ENCODE measurements at places on chromosomes 12 and 14.

DNA sequence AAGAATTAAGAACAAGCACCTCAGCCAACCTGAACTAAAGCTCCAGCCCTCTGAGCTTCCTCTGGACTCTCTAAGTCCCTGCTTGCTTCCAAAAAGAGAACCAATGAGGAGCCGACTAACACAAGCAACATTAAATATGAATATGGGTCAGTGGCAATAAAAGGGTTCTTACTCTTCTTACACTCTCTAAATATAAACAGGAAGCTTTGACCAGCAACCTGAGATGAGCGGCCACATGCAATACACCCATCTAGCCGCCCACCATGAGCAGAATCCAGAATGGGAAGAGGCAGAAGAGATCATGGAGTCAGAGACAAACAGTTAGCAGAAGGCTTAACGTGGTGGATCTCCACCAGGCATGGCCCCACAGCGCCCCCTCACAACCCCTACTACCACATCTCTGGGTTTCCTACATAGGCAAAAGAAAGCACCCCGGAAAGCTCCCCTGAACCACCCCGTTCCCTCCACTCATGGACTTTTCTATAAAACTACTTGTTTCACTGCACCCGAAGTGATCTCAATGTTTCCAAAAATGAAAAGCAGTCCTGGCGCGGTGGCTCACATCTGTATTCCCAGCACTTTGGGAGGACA is 59.4 kb downstream of the TTC7B start:
- DNase-seq = no peak

DNA sequence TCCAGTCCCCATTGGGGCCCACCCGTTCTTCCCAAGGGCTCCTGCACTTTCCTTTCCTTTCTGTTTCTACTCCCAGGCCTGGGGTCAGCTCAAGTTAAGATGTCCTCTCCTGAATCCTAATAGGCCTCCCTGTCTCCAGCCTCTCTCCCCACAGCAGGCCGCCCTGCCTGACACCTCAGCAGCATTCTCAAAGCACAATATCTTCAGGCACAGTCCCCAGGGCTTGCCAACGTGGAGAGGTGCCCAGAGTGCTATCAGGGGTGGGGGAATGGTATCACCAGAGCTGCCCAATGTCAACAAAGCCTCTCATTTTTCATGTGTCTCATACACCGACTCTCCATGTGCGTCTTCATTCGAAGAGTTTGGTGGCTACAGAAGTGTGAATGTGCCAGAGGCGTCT is 123.0 kb downstream of the FOXN3 start:
- no peak for DNase-seq

GRCh38 chr12:24902511-24903328 is 46.2 kb downstream of the BCAT1 start:
- DNase-seq = peak; percentile 75

DNA sequence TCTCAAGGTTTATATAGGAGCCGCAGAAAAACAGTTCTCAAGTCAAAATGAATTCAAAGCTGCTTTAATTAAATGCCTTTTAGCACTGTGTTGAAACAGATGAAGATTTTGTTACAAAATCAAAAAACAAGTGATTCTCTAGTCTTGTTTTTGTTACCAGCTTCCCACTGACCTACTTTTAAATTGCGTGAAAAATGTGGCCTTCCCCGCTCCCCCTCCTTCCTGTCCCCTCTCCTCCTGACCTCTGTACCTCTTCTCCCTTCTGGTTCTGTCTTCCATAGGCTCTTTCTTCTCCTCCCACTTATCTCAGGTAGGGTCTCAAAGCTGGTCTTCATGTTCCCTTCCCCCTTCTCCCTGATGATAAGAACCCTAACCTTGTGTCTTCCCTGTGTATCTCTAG is 90.0 kb upstream of the MDM1 start:
- DNase-seq = no peak

- no peak for DNase-seq
These were observed 130.1 kb downstream of the KITLG start for GRCh38 chr12:88450136-88450535.

DNA sequence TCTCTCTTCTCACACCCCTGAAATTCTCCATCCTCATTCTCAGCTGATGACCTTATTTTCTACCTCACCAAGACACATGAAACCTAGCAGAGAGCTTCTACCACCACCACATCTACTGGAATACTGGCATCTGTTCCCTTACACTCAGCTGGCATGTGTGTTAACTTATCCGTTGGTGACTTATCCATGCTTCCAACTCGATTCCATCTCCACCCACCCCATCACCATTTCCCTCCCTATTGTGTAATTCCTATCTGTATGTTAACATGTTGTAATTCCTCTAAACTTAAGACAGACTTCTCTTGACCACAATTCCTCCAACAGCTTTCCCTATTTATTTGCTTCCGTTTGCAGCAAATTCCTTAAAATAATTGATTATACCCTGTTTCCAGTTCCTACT is 15.4 kb downstream of the C1S start:
- DNase-seq = no peak

GRCh38 chr14:100028990-100029677 is 36.1 kb upstream of the EVL start:
- DNase-seq = no peak

DNA sequence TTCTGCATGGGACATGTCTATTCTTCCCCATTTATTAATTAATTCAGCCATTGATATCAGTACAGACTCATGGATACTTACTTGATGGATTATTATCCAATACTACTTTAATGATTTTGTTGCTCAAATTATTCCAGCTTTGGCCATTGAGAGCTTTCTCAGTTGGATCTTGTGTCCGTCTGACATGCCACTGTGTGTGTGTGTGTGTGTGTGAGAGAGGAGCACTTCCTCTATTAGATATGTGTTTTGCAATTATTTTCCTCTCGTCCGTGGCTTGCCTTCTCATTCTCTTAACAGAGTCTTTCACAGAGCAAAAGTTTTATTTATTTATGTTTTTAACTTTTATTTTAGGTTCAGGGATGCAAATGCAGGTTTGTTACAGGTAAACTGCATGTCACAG is 194.2 kb downstream of the ADGRD1 start:
- no peak for DNase-seq

- DNase-seq = no peak
These were observed 42.7 kb downstream of the SUSD6 start for GRCh38 chr14:69654116-69654515.

DNA sequence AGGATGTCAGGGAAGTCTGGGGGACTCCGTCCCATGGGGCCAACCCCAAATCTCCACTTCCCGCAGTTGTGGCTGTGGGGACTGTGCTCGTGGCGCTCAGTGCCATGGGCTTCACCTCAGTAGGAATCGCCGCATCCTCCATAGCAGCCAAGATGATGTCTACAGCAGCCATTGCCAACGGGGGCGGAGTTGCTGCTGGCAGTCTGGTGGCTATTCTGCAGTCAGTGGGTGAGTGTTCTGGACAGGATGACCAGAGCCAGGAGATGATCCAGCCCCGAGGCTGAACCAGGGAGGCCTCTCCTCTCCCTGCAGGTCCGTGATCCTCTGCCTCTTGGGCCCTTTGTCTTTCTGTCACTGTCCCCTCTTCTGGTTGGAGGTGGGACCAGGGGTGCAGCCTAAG is 8.8 kb upstream of the IFI27 start:
- peak; percentile 11 for DNase-seq

- DNase-seq = no peak
These were observed 254.4 kb upstream of the SFSWAP start for GRCh38 chr12:131456301-131457027.

GRCh38 chr12:49272790-49273725 is 8.2 kb downstream of the TUBA1C start:
- no peak for DNase-seq

GRCh38 chr14:68932231-68932630 is 46.9 kb downstream of the ACTN1 start:
- DNase-seq = no peak

- no peak for DNase-seq
These were observed 8.1 kb downstream of the PRKAB1 start for GRCh38 chr12:119676022-119676421.

GRCh38 chr12:80590085-80590484 is 117.3 kb upstream of the MYF6 start:
- no peak for DNase-seq

GRCh38 chr14:86311151-86311550 is 781.2 kb downstream of the FLRT2 start:
- no peak for DNase-seq

- no peak for DNase-seq
These were observed 134.9 kb upstream of the MAX start for GRCh38 chr14:65237023-65237814.

- peak; percentile 31 for DNase-seq
These were observed 89.7 kb downstream of the TMCC3 start for GRCh38 chr12:94560431-94561221.

DNA sequence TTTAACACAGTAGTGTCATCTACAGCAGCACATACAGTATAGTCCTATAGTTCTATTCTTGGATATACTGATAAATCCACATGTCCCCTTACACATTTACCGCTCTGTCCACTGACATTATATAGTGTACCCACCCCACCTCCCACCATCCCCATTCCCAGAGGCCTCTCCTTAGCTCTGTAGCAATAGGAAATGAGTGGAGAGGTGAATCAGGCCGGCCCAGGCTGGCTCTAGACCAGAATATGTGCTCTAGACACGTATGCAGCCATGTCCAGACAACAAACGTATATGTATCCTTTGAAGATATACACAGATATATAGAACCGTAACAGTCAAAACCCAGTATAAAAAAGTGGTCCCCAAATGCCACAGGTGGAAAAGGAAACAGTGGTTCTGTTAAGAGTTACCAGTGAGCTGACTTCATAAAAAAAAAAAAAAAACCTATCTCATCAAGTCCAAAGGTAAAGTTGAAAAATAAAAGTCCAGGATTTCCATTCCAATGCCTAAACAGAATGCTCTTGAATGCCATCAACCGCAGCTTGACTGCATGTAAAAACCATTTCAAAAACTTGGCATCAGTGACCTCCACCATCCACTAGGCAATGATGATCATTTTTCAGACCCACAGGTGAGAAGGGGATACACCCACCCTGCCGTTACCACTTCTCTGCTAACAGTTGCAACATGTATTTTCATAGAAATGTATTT is 16.7 kb downstream of the EGLN3 start:
- DNase-seq = no peak

GRCh38 chr12:48794870-48795269 is 6.0 kb upstream of the ADCY6 start:
- no peak for DNase-seq

DNA sequence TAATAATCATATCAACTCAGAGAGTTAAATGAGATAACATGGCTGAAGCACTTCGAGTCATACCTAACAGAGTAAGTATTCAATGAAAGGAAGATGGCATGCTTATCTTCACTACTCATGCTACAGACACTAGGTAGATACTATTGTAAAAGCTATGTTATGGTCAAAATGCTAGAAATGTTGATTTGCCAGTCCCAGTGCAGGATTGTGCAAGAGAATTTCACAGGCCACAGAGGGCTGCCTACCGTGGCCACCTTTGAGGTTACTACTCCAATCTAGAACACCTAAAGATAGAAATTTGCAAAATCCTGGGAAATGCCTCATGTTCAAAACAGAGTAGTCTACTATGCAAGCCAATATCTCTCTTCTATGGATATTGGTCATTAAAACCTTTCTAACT is 75.3 kb upstream of the PLEKHG7 start:
- DNase-seq = no peak

DNA sequence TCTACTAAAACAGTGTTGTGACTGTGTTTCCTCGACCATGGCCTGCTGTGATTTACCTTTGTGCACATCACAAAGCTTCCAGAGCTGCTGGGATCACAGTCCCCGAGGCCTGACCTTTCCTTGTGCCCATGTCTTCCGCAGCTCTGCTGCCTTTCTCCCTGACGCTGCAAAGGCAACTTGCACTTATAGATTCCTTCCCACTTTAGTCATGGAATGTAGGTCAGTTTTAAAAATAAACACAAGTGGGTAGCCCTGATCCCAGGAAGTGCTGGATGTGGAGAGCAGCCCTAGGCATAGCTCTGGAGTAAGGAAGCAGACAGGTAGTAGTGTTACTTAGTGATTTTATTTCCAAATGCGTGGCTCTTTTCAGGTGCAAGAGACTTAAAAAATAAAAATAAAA is 825.7 kb downstream of the AACS start:
- DNase-seq = no peak

GRCh38 chr12:68905733-68906132 is 27.2 kb downstream of the CPM start:
- DNase-seq = no peak

GRCh38 chr12:132162508-132163031 is 18.3 kb downstream of the NOC4L start:
- DNase-seq = no peak

GRCh38 chr14:29925736-29926135 is 1.9 kb downstream of the PRKD1 start:
- DNase-seq = no peak

GRCh38 chr12:122985338-122986257 is 5.1 kb downstream of the ARL6IP4 start:
- no peak for DNase-seq

- DNase-seq = no peak
These were observed 73.8 kb upstream of the OSBPL8 start for GRCh38 chr12:76633415-76633814.

DNA sequence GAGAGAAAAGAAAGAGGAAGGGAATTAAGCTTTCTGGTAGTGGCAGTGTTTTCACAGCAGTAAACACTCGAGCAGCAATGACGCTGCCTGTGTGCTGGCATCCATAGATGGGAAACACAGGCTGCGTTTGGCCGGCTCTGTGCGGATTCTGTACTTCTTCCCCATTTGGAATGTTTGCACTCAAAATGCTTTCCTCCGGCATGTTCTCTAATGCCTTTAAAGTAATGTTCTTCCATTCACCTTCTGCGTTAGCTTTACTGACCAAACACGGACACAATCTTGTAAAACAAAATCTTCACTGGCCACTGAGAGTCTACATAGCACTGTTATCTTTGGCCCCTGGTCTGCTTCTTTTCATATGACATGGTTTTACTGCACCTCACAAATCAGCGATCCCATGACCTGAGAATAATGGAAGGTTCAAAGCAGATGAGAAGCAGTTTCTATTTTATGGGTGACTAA is 31.4 kb downstream of the DCP1B start:
- DNase-seq = no peak

DNA sequence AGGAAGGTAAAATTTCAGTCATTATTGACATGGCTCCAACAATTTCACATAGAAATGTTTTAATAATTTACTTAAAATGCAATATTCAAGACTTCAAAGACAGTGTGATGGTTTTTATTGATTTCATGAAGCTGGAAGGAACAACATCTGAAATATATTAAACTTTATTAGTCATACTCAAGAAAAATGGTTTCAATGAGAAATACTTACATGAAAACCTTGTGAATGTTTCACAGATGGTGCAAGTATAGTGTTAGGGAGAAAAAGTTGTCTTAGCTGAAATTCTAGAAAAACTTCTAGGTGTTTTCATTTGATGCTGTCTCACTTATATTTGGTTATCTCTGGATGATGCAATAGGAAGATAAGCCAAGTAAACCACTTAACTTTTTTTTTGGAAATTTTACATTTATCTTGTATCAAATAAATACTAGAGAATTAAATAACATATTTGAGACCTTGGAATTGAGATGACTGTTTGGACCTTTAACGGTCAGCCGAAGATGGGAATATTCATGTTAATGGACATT is 65.5 kb downstream of the PELI2 start:
- DNase-seq = no peak

GRCh38 chr12:106133136-106134087 is 5.3 kb downstream of the NUAK1 start:
- no peak for DNase-seq

Measured in caudate nucleus (tissue), 63 donors.